Activated T-cell treated with anti-CD3 and anti-CD28 coated beads for 24 hours (primary cell): ENCODE measurements at places on chromosomes 11 and 22.

- no peak for DNase-seq
Observed at GRCh38 chr11:21861314-21861713, 331.6 kb upstream of the ANO5 start.

DNA sequence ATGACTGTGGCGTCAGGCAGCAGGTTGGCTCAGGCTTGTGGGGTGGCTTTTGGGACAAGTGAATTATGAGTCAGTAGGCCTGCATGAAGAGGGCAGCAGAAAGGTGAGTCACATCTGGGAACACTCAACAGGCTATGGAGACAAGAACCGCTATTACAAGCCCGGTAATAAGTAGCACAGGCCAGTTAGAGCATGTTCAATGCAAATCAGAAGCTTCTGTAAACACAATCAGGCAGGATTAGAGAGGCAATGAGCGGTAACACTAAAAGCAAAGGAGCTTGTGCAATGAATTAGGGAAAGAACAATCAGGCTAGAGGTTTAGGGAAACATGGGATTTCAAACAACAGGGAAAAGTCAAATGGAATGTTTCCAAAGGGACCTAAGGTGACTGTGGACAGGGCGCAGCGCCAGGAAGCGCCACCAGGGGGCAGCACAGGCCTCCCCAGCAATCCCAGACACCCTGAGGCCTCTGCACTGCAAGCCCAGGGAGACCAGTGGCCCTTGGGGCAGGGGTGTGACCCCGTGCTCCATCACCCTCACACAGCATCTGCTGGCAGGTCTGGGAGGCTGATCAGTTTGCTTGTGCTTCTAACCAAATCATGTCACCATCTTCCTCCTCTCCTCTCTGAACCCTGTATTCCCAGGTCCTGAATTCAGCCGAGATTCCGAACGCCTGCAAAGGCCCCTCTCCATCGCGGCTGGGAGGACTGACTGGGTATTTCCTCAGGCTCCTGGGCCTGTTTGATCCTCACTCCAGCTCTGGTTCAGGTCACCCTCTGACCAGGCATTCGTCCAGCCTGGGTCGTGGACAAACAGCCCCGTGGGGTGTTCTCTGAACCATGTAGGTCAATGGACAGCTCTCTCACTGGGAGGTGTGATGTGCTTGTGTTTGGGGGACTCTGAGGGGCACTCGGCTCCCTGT lies 50.0 kb downstream of the C11orf58 start:
- peak; percentile 49 for DNase-seq

DNA sequence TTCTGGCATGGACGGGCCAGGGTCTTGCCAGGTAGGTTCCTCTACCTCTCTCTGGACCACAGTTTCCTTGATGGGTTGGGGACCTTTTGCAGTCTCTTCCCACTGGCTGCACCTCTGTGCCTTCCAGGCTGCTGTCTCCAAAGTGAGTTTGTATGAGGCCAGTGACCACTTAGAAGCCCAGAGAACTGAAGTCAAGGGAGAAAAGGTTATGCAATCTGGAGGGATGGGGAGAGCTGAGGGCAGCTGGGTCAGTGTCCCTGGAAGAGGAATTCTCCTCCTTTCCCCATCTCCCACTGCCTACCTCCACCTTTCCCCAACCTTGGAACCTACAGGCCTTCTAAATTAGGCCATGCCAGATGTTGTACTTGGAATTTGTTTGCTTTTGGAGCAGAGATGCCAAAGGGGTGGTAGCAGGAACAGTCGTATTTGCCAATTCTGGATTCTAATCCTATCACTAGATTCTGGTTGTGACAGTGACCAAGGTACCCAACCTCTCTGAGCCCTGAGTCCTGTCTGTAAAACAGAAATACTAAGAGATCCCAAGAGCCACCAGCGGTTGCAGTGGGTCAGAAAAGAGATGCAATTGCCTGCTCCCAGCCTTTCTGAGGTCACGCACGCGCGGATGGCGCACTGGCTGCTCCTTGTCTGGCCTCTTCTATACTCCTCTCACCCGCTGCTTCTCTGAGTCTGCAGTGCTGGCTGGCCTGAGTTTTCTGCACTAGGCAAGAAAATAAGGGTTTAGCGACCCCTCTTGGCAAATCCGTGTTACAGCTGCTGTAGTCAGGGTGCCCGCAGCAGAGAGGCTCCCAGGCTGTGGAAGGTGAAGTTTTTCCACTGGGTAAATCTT lies 10.7 kb upstream of the ACCSL start:
- peak; percentile 4 for DNase-seq

DNA sequence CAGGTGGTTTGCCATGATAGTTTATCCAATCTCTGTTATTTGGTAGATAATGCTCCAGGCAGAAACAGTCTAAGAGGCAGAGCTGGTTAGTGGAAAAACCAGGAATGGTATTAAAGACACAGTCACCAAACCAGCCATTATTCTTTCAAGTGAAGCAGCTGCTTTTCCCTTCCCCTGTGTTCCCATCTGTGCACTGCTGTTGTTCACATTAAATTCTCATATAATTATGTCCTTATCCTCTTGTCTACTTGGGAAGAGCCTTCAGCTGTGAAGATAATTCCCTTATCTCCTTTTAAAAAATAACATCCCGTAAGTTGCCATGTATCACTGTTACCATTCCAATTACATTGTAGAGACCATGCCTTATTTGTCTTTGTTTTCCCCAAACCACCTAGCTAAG lies 5.2 kb upstream of the TBCEL start:
- DNase-seq: no peak

DNA sequence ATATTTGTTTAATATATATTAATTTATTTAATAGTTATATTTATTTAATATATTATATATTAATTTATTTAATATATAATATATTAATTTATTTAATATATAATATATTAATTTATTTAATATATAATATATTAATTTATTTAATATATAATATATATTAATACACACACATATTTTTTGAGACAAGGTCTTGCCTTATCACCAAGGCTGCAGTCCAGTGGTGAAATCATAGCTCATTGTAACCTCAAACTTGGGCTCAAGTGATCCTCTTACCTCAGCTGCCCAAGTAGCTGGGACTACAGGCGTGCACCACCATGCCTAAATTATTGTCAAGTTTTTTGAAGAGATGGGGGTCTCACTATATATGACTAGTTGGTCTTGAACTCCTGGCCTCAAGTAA lies 51.4 kb upstream of the DDI1 start:
- no peak for DNase-seq

- no peak for DNase-seq
Observed at GRCh38 chr22:47691152-47691895, 928.9 kb downstream of the TBC1D22A start.
